ENCODE measurements at places on chromosomes 5 and 9.

GRCh38 chr9:107992271-107992670, 502.7 kb upstream of the KLF4 start:
- no peak for DNase-seq

DNA sequence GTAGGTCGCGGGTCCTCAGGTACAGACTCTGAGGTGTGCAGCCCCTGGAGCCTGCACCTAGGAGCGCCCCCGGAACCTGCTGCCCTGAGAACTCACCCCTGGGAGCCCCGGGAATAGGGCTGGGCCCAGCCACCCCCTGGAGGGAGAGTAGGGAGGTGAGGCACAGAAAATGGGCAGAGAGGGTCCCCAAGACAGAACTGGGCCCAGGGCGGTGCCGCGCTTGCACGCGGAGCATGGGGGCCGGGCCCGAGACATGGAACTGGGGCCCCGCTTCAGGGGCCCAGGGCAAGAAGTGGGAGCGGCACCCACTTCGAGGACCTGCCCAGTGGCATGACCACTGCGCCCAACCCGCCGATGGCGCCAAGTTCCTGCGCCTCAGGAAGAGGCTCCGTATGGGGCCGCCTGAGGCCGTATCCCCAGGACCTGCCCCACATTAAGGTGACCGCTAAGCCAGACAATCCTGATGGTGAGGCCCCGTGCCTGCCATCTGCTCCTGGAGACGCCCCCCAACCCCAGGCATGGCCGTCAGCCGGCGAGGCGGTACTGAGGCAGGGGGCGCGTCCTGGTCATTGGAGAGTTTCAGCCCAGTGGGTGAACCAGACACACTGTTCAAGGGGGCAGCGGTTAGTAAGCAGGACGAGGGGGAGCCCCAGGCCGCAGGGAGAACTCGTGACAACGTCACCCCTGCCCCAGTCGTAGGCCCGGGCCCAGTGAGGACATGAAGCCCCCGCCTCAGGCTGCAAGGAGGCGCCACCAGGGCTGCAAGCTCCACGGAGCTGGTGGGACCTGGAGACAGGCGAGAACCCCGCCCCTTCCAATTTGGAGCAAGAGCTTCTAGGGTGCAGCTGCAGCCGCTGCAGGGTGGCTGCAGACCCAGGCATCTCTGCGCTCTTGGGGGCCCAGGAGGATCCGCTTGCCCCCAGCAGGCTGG, 89.5 kb upstream of the PUM3 start:
- no peak for DNase-seq

DNA sequence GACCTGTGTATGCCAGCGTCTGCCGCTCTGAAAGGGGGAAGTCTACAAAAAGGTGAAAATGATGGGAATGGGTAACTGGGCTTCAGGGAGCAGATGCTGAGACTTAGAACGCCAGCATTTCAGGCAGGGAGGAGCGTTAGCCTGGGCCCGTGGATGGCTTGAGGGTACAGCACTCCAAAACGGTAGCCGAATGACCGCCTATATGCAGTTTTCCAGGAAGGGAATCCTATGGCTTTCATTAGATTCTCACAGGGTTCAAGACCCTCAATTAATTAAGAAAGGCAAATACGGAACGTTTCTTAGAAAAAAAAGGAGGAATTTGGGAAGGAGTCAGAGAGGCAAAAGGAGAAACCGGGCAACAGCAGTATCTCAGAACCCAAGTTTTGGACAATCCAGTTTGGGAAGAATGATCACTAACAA, 639 bp downstream of the AMACR start:
- DNase-seq = no peak

DNA sequence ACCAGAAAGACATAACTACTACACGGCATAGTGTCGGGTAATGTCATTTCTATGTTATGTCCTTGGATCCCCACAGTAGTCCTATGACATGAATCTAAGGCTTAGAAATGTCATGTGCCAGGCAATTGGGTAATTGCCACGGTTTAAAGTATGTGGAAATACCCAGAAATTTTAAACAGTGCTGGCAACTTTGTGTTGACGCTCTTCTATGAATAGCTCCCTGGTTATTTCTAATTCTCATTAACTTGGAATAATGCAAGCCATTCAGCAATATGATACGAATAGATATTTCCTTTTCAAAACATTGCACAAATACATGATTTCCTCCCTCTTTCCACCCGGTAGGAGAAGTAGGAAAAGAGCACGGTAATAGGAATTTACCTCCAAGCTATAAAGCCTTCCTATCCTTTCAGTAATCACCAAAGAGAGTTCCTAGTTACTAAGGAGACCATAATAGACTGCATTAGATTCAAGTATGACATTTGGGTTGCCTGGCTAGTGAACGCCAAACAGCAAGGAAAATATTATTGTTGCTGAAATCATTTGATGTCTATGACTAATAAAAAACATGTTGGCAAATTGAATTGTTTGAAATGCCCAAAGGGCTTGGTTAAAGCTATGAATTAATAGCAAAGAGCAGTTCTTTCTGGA, 168.4 kb downstream of the CCDC192 start:
- DNase-seq = no peak

GRCh38 chr5:141491323-141492167, 2.7 kb downstream of the PCDHGC5 start:
- no peak for DNase-seq

DNA sequence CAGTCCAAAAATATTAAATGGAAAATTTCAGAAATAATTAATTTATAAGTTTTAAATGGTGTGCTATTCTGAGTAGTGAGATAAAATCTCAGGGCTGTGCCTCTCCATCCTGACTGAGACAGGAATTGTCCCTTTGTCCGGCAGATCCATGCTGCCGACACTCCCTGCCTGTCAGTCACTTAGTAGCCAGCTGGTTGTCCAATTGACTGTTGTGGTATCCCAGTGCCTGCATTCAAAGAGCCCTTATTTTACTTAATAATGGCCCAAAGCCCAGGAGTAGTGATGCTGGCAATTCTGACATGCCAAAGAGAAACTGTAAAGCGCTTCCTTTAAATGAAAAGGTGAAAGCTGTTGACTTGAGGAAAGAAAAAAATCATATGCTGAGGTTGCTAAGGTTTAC, 157.5 kb downstream of the ENC1 start:
- DNase-seq = no peak

DNA sequence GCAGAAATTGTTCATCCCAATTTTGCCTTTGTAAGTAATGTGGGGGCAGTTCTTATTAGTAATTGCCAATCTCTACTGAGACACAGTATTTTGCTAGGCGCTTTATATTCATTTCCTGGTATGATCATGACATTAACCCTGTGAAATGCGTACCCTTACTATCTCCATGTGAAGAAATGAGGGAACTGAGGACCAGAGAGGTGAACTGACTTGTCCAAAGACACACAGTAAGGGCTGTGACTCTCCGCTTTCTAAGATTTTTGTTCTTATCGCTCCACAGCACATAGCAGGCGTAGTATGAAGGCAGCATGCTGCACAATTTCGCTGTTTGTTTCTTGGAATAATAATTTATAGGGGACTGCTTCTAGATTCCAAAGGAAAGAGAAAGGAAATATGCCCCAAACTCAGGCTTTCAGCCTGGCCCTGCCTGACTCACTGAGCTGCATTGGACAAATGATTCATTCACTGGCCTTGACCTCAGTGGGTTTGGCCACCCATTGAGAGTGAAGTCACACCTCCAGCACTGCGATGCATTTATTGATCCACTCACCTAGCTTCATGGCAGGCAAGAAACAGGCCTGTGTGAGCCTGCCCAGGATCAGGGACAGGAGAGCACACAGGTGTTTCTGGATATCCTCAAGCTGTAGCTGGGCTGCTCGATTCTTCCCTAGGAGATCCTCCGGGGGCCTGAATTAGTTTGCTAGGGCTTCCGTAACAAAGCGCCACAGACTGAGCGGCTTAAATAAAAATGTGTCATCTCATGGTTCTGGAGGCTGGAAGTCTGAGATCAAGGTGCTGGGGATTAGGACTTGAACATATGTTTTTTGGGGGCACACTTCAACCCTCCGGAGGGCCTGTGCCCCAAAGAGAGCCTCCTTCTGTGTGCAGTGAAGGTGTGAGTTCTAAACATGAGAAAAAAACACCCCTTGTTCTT, 7.2 kb upstream of the DUSP1 start:
- DNase-seq = no peak

- DNase-seq = no peak
Observed at GRCh38 chr9:130174025-130174424, 1.8 kb downstream of the NCS1 start.

DNA sequence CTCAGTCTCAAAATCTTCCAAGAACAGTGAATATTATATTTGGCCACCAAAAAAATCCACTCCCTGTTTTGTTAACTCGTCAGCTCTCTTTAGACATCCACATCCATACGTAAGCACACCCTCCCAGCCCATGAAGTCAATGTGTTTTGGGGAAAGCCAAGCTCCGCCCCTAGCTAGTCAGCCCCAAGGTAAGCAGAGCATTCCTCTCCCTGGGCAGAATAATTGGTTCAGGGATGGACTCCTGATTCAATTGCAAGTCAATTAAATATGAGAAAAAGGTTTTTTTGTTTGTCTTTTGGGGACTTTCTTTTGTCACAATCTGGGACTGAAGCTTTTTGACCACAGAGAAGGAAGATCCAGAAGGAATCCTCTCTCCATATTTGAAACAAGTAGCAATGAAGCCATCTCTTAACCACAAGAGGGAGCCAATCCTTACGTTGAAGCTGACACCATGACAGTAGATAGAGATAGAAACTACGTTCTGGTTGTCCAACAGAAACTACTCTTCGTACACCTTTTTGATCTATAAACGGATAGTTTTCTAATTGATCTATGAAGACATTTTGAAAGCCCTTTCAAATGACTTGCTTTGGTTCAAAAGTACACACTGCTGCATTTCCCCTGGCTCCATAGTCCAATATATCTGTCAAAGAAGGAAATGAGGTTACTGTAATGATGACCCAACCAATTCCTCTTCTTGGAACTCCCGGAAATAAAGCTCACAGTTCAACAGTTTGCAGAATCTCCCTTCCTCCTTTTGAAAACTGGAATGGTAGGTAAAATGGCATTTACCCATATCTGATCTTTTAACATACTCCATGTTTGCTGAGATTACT, 166.4 kb downstream of the TLE1 start:
- no peak for DNase-seq

GRCh38 chr9:89661956-89662717, 57.3 kb downstream of the GADD45G start:
- DNase-seq = no peak

DNA sequence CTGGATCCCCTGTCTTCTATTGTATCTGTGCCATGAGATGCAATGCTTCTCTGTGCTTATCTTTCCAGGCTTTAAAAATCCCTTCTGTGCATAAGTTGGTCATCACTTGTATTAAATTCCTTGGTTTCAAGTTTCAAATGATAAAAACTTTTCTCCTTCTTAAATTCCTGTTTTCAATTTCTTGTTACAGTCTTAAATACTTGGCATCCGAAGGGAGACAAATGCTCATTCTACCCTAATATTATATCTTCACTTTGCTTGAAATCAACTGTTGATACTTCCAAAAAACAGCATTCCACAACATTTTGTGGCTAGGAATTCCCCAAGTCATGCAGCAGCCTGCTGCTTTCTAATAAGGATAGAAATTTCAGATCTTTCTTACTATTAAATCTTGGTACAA, 413.2 kb upstream of the ACTBL2 start:
- no peak for DNase-seq

DNA sequence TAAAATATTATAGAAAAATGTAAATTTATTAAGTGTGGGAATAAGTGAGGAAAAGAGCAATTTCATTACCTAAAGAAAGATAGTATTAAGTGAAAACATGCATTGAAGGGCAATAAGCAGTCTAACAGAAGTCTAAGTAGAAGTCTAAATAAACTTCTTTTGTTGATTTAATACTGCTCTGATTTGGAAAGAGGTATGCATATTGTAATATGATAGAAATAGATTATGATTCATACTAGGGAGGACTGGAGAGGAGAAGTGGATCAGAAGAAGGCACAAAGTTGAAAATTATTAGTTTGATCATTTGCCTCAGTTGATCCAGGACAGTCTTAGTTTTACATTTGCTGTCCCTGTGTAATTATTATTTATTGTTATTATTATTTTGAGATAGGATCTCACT, 6.6 kb upstream of the ERBIN start:
- no peak for DNase-seq

- no peak for DNase-seq
Observed at GRCh38 chr5:149782895-149783586, 52.9 kb downstream of the PPARGC1B start.

DNA sequence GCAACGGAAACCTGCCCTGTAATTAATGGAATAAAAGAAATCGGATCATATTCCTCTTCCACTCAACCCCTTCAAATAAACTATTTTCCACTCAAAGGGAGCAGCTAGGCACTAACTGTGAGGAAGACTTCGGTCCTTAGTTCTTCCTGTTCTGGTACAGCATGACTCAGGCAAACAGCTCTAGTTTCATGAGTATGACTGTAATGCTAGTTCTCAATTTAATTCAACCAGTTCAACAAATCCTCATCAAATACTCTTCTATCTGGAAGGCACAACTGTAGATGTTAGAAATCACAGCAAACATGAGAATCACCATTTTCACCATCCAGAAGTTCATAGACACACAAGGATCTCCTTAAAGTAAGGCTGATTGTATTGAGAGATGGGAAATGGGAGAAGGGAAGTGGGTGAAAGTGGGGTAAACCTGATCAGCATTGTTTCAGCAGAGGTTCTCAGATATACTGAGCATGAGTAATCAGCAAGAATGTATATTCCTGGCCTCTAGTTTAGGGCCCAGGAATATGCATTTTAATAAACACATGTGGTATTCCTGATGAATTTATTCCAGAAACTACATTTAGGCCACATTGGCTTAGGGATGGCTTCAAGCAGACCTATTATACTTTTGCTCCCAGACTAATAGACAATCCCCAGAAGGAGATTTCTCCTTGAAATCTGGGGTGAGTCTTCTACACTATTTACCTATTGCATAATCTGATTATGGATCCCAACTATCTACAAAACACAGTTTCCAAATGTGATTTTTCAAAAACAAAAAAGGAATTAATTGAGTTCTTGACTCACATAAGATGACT, 141.1 kb upstream of the SLC12A2 start:
- DNase-seq = no peak

GRCh38 chr5:25579111-25579510, 934.3 kb upstream of the CDH10 start:
- no peak for DNase-seq

GRCh38 chr5:123813264-123813663, 301.3 kb downstream of the CSNK1G3 start:
- DNase-seq = no peak

- DNase-seq = no peak
Observed at GRCh38 chr9:33714989-33715388, 80.4 kb upstream of the PRSS3 start.

GRCh38 chr5:159805021-159805420, 111.3 kb upstream of the ADRA1B start:
- DNase-seq = no peak
